ENCODE measurements at places on chromosomes 7 and 10.
A peak's percentile ranks its signal among the peaks of the same experiment; 100 is the strongest.

DNA sequence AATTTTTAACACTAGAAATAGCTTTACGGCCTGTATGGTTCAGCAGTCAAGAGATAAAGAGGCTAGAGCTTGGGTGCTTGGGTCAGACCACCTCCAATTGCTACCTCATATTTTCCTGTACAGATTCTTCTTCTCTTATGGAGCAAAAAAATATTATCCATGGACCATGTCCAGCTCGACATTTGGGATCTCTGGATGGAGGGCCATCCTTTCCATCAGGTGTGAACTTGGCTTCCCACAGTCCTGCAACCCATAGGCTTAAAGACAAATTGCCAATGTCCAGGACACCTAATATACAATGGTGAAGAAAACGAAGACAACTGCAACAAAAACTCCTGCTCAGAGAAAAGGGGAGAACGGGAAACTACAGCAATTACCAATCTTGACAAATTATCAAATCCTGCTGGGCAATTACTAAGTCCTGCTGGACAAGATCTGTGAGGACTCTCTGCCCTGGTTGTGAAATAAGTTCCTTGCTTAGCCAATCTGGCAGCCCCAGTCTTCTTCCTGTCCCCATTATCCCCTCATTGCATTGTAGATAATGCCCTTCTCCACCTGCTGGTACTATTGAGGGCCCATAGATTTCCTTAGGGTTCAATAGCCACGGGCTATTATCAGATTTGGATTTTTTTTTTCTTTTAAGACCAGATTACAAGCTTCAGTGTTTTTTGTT lies 42.0 kb upstream of the BRAF start:
- no peak for DNase-seq

GRCh38 chr7:1053002-1053411 lies 8.7 kb downstream of the GPR146 start:
- no peak for DNase-seq

GRCh38 chr10:127279334-127279774 lies 83.0 kb upstream of the INSYN2A start:
- DNase-seq = no peak

DNA sequence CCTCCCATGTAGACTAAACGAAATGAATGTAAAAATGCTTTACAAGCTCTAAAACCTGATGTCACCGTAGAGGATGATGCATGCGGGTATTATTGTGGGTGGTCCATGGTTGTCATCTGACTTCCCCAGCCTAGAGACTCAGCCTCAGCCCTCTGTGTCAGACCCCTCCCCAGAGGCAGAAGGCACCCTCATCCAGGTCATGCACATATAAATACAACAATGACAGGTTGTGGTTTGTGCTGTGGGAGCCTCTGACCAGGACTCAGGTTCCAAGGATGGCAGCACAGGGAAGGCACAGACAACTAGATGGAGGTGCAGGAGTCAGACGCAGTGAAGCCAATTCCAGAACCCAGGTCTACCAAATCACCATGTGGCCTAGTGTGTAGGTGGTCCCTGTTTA lies 3.3 kb upstream of the NODAL start:
- DNase-seq = no peak

- peak; percentile 95 for DNase-seq
These were observed at the start of gene SUV39H2 for GRCh38 chr10:14878266-14879123. SUV39H2 (plus strand) TSS chr10:14878866; CDS start chr10:14878889, 23 bp downstream.

DNA sequence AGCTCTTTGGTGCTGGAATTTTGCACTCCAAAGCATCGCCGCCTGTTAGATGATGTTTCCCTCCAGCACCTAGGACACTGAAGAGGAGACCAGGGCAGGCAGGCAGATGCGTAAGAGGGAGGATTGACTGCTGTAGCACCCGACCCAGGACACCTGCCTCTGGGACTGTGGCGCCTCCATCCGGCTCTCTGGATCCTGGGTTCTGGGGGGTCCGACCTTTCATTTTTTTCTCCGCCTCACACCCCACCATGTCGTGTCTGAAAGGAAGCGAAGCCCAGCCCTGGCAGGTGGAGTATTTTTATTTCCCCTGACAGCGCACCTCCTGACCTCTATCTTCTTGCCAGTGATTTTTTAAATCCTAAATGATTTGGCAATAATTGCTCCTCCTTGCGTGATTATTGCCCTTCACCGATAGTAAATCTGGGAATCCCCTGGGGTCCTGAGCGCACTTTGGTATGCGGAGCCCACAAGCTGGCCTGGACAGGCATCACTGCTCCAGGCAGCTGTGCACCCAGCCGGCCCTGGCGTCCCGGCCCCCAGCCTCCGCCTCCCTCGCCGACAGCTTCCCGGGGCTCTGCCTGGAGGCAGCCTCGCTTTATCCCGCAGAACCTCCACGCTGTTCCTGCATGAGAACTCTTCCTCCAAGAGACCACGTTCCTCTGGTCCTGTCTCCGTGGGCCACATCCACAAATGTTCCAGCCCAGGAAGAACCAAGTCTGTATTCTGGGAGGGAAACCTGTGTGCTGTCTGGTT lies 48.4 kb downstream of the LHPP start:
- DNase-seq = no peak

- DNase-seq = no peak
These were observed 92.8 kb downstream of the ST7 start for GRCh38 chr7:117045927-117046710.

DNA sequence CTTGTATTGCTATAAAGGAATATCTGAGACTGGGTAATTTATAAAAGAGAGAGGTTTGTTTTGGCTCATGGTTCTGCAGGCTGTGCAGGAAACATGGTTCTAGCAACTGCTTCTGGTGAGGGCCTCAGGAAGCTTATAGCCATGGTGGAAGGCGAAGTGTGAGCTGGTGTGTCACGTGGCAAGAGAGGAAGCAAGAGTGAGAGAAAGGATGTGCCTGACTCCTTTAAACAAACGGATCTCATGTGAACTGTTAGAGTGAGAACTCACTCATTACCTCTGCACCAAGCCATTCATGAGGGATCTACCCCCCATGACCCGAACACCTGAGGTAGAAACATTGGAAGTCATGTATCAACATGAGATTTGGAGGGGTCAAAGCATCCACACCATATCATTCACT lies 7.7 kb upstream of the ITPRIP start:
- no peak for DNase-seq

GRCh38 chr7:4607311-4607729 lies 74.8 kb upstream of the FOXK1 start:
- no peak for DNase-seq

DNA sequence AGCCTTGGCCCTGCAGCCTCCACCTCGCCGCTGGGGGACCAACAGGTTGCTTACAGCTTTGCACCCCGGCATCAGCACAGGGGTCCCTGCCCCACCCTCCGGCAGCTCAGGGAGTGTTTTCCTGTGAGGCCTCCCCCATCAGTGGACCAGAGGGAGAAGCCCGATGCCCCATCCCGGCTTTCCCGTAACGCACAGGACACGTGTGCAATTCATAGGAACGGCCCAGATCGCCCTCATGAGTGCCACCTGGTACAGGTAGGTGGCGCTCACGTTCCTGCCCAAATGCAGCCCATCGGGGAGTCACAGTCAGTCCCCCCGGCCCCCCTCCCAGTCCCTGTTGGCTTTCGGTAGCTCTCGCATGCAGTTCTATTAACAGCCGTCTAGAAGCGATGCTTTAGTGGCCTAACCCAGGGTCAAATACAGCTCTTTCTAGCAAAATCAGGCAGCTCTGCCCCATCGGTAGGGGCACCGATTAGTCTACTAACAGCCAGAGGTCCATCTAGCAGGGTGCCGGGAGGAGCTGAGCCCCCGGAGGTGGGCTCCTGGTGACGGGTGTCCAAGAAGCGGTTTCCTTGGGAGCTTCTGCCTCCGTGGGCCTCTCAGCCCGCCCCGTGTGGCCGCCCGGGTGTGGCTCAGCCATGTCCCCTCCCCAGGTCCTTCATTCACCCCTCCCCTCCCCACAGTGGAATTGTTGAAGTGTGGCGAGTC lies 48.4 kb upstream of the GTF2IRD1 start:
- DNase-seq = no peak

GRCh38 chr10:42519761-42520460 lies 118.5 kb downstream of the ZNF33B start:
- DNase-seq = no peak

DNA sequence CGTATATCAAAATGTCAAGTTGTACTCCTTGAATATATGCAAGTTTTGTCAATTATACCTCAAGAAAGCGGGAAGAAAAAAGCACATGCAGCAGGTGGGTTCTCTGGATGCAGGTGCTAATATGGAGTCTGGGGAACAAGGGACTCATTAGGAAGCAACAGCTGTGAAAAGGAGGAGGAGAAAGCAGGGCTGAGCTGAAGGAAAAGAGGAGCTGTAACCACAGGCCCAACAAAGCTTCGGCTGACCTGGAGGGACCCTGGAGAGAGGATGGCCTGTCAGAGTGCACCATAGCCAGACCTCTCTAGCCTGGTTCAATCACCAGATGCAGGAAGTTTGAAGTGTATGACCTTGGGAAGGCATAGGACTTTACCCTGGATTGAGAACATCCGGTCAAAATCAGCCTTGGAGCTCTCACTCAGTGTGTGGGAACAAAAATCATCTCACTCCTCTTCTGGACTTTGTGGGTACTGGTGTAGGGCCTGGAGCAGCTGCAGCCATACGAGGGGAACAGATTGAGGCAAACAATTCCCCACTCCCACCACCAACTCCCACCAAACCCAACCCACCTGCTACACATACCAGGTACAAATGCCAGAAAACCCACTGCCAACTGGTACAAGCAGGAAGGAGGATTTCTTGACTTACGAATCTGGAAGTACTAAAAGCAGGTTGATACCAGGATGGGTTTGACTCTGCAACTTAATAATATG lies 36.7 kb downstream of the NPTX2 start:
- DNase-seq = no peak

DNA sequence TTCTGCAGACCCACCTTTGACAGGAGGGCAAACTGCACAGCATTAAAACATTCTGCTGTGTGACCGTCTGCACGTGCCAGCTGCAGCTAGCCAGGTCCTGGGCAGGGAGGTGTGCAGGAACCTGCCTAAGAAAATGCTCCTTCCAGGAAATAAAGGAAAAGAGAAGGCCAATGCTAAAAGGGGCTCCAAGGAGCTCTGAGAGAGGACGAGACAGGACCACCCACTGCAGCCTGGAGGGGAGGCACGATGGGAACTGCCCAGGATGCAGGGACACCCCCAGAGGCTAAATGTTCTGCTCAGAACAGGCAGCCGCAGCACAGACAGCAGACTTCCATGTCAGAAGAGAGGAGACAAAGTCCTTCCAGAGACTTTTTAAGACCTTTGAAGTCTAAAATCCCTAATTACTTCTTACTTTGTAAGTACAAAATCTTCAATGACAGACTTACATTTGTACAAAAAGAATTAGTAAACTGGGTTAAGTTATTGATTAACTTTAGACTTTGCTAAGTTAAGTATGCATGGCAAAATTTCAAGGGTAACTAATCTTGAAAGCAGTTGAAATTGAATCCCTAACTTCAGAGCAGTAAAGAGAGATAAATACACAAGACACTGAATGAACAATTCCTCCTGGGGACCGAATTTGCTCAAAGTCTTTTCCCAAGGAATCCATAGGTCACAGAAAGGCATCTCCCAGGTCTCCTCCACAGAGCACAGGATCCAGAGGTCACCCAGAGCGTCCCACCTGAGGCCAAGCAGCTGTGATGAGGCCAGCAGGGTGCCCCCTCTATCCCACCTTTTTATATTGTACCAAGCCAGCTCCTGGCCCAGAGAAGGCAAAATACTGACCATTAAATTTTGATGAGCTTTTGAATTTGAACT lies 21.5 kb downstream of the HSPA12A start:
- DNase-seq = no peak

- no peak for DNase-seq
These were observed 131.6 kb upstream of the NAMPT start for GRCh38 chr7:106416430-106416829.

DNA sequence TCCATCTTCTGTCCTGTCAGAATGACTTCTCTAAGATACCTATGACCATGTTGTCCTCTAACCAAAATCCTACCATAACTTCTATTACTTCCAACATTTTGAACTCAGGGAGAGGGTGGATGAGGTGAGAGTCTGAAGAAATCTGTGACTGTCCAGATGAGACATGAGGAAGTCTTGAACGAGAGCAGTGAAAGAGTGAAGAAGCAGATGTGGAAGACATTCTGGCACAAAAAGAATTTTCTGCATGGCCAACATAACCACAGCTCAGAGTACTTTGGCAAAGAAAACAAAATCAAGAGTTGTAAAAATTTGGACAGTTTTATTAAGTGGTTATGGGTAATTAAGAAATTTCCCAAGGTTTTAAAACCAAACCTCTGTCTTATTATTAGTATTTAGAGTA lies 141.6 kb downstream of the CPEB3 start:
- no peak for DNase-seq

DNA sequence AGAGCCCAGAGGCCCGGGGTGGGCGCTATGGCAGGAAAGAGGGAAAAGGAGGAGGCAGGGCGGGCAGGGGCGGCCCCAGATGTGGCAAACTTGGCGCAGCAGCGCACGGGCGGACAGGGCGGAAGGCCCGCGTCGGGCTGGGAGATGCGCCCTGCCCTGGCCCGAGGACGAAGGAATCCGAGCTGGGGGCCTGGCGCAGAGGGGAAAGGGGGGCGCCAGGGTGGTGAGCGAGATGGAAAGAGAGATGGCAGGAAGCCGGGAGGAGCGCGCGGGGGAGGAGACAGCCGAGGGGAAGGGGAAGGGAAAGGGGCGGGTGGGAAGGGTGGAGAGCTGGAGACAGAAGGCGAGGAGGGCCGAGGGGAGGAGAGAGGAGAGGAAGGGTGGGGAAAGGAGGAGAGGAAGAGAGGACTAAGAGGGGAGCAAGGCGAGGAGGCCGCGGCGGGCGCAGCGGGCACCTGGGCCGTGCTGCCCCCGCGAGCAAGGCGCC lies at the start of gene MARVELD1:
Gene MARVELD1, plus strand, starts transcription at position 392 of the 487 bp plus-strand sequence. CDS start 147 bp downstream, outside the sequence.
- no peak for DNase-seq

DNA sequence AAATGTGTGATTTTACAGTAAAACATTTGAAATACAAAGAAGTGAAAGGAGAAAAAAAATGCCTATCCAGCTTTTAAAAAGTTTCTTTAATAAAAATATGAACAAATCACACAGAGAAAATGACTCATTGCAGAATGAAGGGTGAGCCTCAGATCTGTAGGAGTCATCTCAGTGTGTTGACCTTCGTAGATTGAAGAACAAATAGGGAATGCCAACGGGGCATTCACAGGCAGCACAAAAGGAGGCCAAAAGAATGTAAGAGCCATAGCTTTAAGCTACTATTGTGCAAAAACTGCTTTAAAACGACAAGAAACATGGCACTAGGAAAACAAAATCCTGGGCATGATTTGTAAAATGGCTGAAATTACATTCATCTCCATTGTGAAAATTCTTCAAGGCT lies 782.7 kb upstream of the CELF2 start:
- DNase-seq = no peak

- no peak for DNase-seq
These were observed 145.0 kb downstream of the DKK1 start for GRCh38 chr10:52459097-52459496.

DNA sequence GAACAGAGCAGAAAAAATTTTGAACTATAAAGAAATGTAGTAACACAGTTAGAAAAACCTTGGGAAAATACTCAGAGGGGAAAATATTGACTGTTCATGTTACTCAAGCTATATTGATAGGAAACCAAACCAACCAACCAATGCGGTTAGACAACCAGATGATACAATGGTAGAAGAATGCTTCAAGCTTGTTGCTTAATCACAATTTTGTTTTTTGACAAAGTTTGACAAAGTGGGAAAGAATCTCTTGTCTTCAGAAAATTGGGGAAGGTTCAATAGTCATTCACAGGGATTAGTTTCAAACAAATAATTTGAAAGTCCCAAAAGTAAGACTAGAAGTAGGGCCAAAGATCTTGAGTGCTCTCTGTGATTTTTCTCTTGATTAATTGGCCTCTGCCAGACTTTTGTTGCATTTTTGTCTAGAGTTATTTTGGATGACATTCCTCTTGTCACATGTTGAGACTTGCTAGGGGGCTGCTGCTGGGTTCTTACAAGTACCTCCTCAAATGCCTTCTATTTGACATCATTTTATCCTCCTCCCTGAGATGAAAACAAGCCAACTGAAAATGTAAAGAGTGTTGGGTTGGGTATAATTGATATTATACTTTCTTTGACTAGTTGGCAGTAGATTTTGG lies 233.1 kb upstream of the PHYHIPL start:
- no peak for DNase-seq

Measured in globus pallidus (tissue), 1 donor.